ENCODE measurements at places on chromosomes 11 and 22. TPM values are rescaled to one million over a fixed set of nuclear protein-coding genes. Genes with fewer than 3 reads are reported as not detected.
A peak's percentile ranks its signal among the peaks of the same experiment; 100 is the strongest.

DNA sequence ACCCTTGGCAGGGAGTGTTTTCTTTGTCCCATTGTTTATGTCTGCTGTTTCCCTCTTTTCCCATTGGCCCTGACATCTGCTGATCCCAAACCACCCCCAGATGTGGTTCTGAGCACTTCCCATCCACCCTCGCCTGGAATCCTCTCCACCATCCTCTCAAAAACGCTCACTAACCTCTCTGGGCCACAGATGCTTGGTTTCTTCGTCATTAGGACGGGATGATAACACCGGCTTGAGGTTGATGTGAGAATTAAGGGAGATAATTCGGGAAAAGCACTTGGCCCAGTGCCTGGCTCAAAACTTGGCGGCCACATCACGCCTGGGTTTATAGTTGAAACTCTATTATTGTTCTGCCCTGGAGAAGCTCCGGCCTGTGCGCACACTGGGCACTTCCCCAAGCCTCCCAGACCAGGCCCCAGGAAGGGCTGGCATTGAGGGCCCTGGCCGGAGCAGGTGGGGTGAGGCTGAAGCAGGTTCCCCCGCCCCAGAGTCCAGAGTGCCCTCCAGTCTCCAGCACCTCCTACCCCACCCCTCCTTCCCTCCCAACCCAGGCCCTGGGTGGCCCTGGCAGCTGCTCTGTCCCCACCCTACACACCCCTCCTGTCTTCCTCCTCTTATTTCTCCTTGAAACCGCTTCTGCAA, 63.7 kb downstream of the CYTH4 start:
- peaks cover 7% of the 10 kb centered on the region for H3K4me1 ChIP-seq
- no peaks in the 10 kb centered on the region for H3K27me3 ChIP-seq
- DNase-seq: peak; percentile 38
- no peak overlapping the region for H3K27ac ChIP-seq
- peaks cover 7% of the 10 kb centered on the region for H3K36me3 ChIP-seq
- no peak overlapping the region for H3K4me3 ChIP-seq

DNA sequence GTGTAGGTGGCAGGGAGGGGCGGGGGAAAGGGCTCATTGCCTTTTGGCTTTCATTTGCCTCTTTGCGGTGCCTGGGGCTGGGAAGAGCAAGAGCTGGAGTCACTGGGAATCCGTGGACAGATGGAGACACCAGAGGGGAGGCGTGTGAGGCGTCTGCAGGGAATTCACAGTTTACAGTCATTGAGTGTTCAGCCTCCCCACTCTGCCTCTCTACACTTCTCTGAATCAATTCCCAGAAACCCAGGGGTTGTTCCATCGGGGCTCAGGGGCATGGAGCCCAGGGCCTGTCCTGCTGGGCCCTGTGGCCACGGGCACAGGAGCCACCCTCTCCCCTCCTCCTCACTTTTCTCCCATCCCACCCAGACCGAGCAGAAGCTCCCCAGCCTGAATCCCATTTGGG, 160.5 kb upstream of the NAV2 start:
- peaks cover 69% of the 10 kb centered on the region for H3K27me3 ChIP-seq
- no peaks in the 10 kb centered on the region for H3K4me1 ChIP-seq
- H3K27ac ChIP-seq: no peak overlapping the region
- H3K36me3 ChIP-seq: no peaks in the 10 kb centered on the region

GRCh38 chr11:120326845-120327281, 1.8 kb downstream of the TLCD5 start:
- no peaks in the 10 kb centered on the region for H3K27me3 ChIP-seq
- peaks cover 26% of the 10 kb centered on the region for H3K4me1 ChIP-seq
- H3K27ac ChIP-seq: no peak overlapping the region

- no peaks in the 10 kb centered on the region for H3K27me3 ChIP-seq
- peaks cover 89% of the 10 kb centered on the region for H3K36me3 ChIP-seq
- H3K4me1 ChIP-seq: no peaks in the 10 kb centered on the region
- no peak overlapping the region for H3K27ac ChIP-seq
- no peak overlapping the region for H3K4me3 ChIP-seq
These were observed 19.2 kb upstream of the FNBP4 start for GRCh38 chr11:47786373-47786772.

- H3K36me3 ChIP-seq: no peaks in the 10 kb centered on the region
- H3K27ac ChIP-seq: no peak overlapping the region
- no peaks in the 10 kb centered on the region for H3K27me3 ChIP-seq
- no peak for DNase-seq
- no peak overlapping the region for H3K4me3 ChIP-seq
These were observed 41.0 kb upstream of the TH start for GRCh38 chr11:2212411-2213251.

The HIC2 gene
- total RNA-seq: 2.5 TPM

The SPI1 gene
- total RNA-seq: not detected

The INPP5J gene
- total RNA-seq: 0.61 TPM

The PTPRCAP gene
- 0.86 TPM for total RNA-seq

All from MCF 10A (cell line).